NCI-H1417 treated with DMSO at 0.1 percent for 48 hours (cell line): ENCODE measurements at places on chromosomes 12 and 14.

GRCh38 chr12:81094718-81095360 lies 17.0 kb downstream of the ACSS3 start:
- no peak for DNase-seq

DNA sequence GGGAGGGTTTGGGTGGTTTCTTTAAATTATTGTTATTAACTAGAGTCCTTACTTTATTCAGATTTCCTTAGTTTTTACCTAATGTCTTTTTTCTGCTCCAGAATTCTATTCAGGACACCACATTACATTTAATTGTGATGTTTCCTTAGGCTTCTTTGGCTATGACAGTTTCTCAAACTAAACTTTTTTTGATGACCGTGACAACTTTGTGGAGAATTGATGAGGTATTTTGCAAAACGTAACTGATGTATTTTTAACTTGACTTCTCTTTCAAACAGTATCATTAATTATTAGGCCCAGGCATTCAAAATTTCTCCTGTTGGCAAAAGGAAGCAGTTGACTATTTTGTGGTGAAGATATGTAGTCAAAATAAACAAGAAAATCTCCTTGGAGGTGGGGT lies 10.5 kb downstream of the RNASE6 start:
- DNase-seq = no peak

DNA sequence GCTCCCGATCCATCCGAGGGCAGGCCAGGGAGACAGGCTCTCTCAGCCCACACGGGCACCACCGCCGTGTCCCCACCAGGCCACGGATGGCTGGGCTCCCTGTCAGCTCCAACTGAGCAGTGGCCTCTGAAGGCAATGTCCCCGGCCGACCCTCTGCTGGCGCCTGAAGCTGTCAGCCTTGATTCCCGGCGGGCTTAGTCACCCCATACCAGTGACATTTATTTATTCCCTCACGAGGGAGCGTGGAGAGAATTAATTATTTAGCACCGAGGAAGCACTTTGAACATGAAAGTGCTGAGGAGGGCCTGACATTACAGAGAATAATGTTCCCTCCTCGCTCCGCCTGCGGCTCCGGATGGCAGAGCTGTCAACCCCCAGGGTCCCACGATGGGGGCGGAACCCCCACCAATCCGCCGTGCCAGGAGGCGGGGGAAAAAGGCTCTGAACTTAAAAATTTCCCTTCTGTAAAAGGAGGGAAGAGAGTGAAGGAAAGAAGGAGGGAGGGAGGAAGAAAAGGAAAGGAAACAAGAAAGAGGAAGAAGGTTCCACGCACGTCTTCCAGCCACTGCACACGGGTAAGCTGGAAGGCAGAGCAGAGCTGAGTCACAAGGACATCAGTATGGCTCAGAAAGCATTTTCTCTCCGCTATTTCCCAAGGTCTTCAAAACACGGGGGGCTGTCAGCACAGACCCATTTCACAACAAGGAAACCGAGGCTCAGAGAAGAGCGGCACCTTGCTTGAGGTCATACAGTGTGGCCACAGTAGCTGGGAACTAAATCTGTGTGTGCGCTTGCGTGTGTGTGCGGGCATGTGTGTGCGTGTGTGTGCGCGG lies 108.7 kb upstream of the NCOR2 start:
- no peak for DNase-seq

- no peak for DNase-seq
Measured at GRCh38 chr12:57551637-57552305, 1.9 kb downstream of the KIF5A start.

DNA sequence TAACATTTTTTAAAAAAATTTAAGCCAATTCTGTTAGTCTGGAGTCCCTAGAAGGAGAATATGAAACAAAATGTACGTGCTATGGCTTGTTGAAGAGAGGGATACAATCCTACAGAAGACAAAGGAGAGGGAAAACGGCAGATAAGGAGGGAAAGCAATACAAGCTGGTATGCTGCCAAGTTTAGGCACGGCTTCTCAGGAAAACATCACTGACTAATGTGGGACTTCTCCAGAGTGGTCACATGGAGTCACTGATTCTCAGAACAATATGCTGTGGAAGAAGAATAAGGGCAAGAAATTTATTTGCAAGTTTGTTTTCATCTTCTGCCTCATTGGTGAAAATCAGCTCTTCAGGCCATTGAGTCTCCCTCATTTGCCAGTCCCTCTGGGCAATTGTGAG lies 22.9 kb upstream of the NR1H4 start:
- no peak for DNase-seq

DNA sequence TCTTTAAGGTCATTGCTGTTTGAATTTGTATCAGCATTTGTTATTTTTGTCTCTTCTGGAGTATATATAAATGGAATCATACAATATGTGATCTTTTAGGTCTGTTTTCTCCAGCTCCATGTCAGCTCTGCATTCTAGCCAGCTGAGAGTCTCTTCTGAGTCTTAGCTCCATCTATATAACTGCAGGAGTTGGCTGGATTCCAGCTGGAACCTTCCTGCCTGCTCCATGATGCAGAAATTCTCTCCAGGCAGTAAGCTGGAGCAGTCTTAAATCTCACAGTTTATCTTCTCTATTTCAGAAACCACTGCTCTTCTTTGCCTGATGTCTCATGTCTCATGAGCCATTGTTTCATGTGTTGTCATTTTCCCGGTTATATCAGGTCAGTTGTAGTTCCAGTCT lies 827.6 kb downstream of the NRXN3 start:
- peak; percentile 17 for DNase-seq

- DNase-seq = no peak
Measured at GRCh38 chr12:15679151-15679550, 110.0 kb downstream of the EPS8 start.

DNA sequence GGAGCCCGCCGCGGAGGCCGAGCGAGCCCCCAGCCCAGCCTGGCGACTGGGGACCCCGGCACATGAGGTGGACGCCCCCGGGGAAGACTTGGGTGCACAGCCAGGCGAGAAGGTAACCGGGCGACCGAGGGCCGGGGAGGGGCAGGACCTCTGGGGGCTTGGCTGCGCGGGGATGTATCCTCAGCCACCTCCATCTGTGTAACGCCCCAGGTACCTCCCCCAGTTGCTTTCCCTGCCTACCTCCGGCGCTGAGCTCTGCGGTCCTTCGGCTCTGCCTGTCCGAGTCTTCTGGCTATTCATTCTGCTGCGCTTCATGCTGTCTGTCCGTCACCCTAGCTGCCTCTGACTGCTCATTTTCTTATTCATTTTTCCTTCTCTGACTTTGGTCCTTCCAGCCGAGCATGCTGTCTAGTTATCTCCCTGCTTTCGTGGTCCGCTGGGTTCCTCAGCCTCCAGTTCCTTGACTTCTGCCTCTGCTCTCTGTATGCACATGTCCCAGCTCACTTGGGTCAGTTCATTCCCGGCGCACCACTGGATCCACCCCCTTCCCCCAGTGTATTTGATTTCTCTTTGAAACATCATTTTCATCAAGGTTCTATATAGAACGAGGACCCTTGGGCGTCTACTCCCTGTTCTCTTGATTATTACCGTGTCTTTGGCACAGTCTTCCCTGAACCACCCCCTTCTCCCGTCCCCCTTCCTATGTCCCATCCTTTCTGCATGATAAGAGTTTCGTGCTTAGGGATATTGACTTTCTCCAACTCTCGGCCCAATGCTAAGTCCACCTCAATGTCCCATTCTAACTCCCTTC lies 612 bp downstream of the PHC1 start:
- peak; percentile 18 for DNase-seq

GRCh38 chr14:90703841-90704737 lies 112.1 kb downstream of the TTC7B start:
- no peak for DNase-seq

GRCh38 chr14:32404784-32405573 lies 75.9 kb downstream of the AKAP6 start:
- no peak for DNase-seq

GRCh38 chr14:38578278-38578681 lies 322.4 kb upstream of the CLEC14A start:
- DNase-seq = no peak

DNA sequence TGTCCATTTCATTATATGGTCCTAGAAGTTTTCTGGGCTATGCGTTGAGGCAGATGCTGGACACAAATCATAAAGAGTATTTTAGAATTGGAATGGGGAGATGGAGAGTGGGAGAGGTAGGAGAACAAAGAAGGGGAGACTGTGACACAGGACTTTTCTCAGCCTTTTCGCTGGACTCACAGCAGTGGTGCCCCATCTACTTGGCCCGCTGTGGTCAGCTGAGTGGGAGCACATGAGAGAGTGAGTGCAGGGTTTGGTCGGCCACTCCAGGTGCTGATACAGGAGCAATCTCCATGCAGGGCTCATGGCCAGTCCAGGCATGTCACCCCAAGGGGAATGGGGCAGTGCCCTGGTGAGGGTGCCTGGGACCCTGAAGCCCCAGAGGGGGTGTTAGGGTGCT lies 109.0 kb downstream of the MYRFL start:
- DNase-seq = no peak
